RPMI7951 (cell line): ENCODE measurements at places on chromosomes 5 and 9.
A peak's percentile ranks its signal among the peaks of the same experiment; 100 is the strongest.

DNA sequence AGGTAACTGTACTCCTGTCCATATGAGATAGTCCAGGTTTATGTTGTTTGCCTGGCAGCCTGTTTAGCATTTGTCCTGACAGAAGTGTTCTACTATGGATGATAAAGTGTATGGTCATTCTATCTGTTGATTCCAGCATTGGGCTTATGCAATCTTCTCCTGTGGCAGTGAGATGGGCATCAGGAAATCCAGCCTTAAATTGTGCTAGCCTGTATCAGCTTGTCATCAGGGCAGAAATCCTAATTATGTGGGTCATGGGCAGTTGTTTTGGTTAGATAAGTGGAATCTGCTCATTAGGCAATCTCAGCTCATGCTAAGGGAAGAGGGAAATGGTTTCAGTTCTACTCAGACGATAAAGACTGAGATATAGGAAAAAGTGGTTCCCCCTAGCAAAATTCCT is 247.4 kb upstream of the CHD1 start:
- DNase-seq: no peak

DNA sequence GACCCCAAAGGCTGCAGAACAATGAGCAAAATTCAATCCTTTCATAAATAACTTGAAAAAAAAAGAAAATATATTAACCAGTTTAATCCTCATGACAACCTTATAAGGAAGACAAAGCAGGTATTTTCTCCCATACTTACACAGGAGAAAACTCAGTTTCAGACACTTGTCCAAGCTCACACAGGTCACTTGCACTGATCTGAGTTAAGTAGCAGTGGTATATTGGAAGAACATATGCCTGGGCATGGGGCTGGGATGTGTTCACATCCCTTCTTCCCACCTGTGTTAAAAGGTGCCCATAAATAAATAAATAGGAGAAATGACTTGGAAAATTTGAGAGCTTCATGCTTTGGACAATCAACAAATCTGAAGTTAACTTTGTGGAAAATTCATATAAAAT is 63.5 kb upstream of the SELENOP start:
- DNase-seq: no peak

DNA sequence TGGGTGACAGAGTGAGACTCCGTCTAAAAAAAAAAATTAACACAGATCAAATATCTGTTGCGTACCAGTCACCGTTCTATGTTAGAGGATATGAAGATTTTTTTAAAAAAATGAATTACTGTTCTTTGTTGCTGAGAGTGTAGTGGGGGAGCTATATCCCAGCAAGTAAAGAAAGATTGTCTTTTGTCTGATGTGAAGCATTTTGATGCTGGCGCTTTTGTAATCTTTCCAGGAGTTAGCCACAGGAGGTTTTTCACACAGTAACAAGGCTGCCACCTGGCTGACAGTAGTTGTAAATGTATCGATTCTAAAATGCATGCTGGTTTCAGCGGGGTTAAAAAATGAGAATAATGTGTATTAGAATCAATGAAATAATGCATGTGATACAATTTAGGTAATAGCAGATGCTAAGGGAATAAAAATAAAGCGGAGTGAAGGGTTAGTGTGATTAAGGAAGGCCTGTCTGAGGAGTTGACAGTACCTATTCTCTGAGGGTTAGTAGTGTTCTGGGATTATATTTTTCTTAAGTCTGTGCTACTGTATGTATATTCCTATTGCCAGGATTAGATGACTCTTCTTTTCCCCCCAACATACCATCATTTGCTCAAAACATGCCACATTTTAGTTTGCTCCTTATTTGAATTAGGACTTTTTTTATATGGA is 3.4 kb downstream of the LMNB1 start:
- DNase-seq: peak; percentile 75

DNA sequence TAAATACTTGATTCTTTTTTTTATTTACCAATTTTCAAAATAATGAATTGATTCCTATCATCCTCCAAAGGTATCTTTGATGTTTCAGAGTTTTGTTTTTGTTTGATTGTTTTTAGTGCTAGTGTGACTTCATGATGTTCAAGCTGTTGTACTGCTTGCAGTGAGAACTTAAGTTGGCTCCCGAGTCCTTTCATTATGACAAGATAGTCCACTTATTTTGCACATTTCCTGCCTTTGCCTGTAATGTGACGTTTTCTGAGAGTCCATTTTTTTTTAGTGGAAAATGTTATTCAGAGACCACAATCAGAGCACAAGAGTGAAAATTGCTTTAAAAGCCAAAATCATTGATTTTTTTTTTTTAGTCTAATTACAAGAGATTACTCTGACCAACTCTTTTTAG is 60.1 kb upstream of the FCHO2 start:
- no peak for DNase-seq

GRCh38 chr9:84925225-84925872 is 255.8 kb downstream of the NTRK2 start:
- DNase-seq: no peak

DNA sequence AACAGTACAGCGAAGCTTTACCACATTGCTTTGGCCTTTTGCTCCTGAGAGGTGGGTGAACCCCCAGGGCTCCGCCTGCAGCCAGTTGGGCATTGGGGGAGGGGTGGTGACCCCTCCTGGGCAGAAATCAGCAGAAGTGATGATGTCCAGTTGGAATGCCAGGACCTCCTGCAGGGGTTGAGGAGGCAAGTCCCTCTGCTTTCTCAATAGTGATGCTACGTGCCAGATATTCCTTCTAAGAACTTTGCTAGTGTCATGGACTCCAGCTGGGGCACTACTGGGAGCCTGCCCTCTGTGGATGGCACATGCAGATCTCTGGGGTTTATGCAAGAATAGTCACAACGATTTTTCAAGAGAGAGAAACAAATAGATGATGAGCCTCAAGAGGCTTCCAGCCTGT is 95.6 kb downstream of the NDFIP1 start:
- DNase-seq: no peak

DNA sequence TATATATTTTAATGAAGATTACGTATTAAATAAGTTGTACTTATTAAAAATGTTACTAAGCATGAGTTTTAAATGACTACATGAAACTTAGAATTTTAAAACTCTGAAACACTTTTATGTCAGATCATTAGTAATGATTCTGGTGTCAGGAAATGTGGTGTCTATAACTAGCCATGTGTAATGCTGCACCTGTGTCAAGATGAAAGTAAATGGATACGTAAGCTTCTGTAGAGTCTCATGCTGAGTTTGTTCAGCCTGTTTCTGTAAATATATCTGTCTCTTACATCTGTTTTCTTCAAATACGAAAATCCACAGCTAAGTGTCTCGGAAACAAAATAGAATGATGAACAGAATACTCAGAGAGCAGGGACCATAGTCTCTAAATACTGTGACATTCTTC is 278.0 kb upstream of the SMC2 start:
- no peak for DNase-seq

DNA sequence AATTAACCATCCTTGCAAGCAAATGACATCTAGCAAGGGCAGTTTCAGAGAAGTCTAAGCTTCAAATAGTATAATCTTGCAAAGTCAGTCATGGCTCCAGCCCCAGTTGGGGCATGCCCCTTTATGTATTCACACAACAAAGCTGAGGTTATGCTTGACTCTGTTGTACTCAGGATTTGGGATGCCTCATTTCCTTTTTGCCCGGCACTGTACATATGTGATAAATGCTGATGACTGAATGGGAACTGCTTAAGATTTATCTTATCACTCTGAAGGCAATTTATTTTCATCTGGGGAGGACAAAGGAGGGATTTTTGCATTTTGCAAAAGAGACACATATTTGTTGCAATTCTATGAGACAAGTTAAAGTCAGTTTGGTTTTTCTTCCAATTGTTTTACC is 219.2 kb downstream of the TRPM3 start:
- DNase-seq: peak; percentile 6

DNA sequence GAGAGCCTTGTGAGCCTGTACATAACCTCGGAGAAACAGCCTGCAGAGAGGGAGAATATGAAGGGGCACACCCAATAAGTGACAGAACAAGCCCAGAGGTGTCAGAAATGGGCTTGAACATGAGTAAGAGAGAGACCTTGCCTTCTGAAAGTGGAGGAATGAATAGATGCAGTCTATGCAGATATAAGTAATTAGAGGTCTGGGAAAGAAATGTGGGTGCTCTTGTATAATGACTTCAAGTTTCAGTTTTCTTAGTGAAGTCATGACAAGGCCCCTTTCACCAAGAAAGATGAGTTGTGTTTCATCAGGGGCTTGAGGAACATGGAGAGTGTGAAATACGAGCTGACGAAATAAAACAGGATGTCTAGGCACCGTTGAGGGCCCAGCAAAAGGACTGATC is 15.1 kb downstream of the GRAMD2B start:
- DNase-seq: no peak

DNA sequence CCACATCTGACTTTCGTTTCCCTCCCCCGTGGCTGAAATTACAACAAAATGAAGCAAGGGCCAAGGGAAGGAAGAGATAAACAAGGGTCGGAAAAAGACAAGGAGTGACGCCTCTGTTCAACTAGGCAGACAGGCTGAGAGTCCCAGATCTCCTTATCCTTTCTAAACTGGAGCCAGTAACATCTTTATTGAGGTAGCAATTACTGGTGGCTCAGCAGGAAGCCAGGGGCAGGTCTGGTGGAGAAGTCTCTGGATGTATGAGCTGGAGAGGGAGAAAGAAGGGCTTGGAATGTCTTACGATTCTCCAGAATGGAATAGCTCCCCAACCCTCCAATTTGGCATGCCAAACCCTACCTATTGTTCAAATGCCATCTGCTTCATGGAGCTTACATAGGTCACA is 190.8 kb upstream of the BRINP1 start:
- no peak for DNase-seq

DNA sequence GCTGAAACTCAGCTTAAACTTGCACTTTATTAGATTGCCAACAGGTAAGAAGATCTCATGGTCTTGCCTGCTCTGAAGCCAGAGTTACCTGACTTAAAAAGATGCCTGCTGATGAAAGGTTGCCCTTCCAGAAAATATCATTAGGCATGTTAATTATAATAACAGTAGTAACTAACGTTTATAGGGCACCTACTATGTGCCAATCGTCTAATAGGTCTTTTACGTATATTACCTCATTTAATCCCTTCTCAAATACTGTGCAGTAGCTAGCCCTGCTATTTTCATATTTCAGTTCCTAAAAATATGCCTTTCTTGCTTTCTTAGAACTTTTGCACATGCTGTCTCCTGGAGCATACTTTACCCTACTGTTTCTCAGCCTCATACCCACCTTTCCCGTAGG is 40.1 kb downstream of the TGFBR1 start:
- DNase-seq: no peak

- DNase-seq: no peak
These were observed 217.5 kb upstream of the SH3GL2 start for GRCh38 chr9:17361378-17361777.

- DNase-seq: peak; percentile 88
These were observed 12.0 kb downstream of the MACROH2A1 start for GRCh38 chr5:135386886-135387628.

GRCh38 chr9:99878651-99879050 is 27.8 kb upstream of the STX17 start:
- no peak for DNase-seq

DNA sequence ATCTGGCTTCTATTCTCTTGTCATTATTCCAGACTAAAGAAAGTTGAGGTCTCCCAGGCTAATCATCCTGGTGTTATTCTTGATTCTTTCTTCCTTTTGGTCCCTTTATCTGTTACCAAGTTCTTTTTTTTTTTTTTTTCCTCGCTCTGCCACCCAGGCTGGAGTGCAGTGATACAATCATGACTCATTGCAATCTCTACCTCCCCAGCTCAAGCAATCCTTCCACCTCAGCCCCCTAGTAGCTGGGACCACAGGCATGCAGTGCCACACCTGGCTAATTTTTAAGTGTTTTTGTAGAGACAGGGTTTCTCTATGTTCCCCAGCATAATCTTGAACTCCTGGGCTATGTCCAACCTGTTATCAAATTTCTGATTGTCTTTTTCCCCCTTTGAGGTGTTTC is 126.6 kb upstream of the DHFR start:
- peak; percentile 39 for DNase-seq

DNA sequence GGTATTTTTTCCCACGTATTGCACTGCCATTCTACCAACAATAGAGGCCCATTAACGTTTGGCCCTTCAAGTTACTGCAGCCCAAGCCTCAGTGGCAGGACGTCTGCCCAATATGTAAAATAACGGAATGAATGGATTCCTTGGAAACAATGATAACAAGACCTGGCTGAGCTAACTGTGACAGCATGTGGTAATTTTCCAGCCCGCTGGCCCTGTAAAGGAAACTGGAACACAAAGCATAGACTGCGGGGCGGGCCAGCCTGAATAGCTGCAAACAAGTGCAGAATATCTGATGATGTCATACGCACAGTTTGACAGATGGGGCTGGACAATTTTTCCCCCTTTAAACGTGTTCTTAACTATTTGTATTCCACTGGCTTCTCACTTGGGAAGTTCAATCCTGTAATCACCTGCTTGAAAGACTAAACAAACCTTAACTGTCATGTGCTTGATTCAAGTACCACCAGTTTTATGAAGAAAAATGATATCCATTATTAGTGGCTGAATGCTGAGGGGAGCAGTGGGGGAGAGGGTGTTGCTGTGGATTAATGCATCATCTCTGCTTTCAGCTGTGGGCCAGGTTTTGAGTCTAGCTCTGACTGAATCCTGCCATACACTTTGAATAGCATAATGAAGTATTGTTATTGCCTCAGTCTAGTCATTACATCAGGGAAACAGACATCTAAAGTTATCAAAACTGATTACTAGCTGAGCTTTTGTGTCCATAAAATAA is 323.9 kb downstream of the TMEM161B start:
- no peak for DNase-seq

GRCh38 chr5:132427281-132428146 is 58.0 kb downstream of the SLC22A5 start:
- peak; percentile 40 for DNase-seq

DNA sequence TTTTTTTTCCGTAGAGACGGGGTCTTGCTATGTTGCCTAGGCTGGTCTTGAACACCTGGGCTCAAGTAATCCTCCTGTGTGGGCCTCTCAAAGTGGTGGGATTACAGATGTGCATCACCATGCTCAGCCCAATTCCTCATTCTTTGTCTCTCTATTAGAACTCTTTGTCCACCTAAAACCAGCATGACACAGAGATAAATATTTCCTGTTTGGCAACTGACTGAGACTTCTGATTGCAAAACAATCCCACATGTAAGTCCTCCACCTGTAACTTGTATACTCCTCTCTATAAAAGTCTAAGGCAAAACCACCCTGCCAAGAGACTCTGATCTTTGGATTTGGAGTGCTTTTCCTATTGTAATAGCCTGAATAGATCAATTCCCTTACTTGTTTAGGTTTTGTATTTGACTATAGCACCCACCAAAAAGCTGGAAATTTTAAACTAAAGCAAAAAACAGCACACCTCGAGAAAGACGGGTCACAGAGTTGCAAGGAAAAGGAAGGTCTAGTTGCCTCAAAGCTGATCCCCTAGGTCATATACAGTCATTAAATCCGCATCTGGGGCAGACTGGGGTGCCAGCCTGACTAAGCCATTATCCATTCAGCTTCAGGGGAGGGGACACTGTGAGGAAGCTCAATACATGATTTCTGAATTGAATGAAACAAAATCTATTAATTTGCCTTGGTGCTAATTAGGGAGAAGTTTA is 13.5 kb upstream of the KIF27 start:
- DNase-seq: peak; percentile 49

- peak; percentile 14 for DNase-seq
These were observed 495.8 kb downstream of the CHSY3 start for GRCh38 chr5:130400091-130400490.
